ENCODE measurements at places on chromosomes 1 and 21.
A peak's percentile ranks its signal among the peaks of the same experiment; 100 is the strongest.

GRCh38 chr1:214550013-214550856 lies 1.2 kb downstream of the PTPN14 start:
- DNase-seq, result no peak

DNA sequence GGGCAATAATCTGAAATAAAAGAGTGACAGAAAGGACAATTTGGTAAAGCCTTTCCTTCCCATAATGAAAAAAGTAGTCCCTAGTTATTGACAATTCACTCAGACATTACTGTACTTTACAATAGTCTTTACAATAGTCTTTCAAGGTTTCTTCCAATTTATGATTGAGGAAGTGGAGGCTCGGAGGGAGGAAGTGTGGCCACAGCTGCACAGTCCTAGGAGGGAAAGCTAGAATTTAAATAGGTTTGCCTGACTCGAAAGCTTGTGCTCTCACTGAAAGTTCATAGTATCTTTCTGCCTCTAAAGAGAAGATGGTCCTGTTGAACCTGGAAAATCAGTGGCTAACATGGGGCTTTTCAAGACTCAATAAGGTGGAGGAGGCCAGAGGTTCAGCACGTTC lies 203.2 kb downstream of the SDCCAG8 start:
- DNase-seq, result no peak

GRCh38 chr1:192311281-192311680 lies 5.5 kb upstream of the RGS21 start:
- DNase-seq, result peak; percentile 54

DNA sequence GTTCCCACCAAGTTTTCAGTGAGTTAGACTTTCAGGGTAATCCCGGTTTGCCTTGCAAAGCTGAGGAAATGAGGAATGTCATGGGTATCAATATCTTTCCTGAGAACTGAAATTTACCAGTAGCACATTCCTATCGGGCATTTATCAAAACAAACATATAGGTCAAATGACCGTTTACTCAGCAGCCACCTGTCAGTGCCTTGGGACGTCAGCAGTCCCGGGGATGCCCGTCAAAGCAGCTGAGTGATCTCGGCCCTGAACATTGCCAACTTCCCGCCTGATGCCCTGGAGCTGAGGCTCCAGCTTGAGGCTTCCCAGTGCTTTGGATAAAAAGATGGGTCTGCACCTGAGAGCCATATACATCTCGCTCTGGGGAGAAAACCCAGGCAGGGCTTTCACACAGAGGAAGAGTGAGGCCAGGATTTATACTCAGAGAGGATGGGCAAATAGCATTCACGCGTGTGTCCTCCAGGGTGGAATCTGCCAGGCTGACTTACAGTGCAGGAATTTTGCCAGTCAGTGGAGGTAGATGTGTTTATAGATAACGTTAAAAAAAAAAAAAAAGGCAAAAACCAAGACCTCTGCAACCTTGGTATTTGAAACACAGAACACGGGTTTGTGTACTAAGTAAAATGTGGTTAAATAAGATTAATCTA lies 435.7 kb upstream of the VAMP3 start:
- DNase-seq, result peak; percentile 45

- no peak for DNase-seq
Measured at GRCh38 chr1:163115887-163116286, 46.7 kb downstream of the RGS4 start.

DNA sequence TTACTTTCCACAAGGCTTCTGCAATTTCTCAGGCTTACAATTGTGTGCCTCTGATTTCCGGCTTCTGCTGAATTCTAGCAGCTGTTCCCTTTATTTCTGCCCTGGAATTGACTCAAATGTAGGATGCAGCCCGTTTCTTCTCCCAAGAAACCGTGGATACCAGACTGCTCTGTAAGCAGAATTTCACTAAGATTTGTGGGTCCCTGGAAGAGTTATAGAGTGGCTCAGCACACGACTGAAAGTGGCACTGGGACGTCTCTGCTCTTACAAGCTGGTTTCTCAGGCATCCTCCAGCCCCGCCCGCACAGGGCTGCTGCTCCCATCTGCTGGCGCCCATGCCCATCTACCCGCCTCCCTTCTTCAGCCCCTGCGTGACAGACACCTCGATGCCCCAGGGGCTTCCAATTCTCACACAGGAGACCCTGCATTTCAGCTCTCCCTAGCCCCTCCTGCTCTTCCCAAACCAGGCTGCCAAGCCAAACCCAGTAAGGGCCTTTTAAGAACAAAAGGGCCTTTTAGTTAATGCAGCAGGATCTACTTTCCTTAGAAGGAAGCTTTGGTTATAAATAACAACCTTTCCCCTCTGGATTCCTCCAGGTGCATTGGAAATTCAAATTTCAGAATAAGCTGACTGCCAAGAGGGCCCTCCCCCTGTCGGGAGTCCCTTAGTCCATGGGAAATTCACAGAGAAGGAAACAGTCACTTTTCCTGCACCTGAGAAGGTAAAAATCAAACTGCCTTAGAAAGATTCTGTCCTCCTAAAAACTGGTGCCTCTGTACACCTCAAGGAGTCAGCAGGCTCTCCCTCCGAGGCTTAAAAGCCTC lies 45.4 kb upstream of the TENT5B start:
- peak; percentile 53 for DNase-seq

- DNase-seq, result no peak
Measured at GRCh38 chr1:213154056-213154685, 103.1 kb downstream of the RPS6KC1 start.

GRCh38 chr1:168717906-168718891 lies 10.8 kb downstream of the DPT start:
- no peak for DNase-seq

- no peak for DNase-seq
Measured at GRCh38 chr1:53697721-53698383, 41.1 kb downstream of the GLIS1 start.

DNA sequence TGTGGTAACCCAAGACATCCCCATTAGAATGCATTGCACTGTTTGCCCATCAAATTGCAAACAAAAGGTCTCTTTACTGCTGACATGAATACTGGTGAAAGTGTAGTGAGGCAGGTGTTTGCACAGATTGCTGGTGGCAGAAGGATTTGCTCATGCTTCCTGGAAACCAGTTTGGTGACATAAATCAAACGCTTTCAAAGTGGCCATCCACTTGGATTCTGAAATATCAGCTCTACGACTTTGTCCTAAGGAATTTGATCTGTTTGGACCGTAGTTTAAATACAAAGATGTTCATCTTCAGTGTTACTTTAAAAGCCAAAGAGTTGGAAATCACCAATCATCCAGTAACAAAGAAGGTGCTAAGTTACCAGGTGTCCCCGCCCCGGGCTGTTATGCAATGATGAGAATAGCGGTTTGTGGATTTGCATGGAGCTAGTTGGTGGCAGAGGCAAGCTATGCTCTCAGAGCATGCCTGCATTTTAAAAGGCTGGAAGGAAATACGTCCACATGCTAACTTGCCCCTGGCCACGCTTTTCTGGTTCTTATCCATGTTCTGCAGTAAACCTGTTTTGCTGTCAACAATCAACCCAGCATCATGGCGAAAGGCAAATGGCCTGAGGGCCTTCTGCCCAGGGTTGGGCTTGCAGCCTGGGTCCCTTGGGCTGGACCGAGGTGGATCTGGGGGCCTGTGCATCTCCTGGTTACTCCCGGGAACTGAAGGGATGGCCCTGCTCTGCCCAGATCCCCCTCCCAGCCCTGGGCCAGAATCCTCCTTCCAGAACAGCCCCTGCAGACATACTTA lies 49.2 kb downstream of the UMODL1 start:
- DNase-seq, result peak; percentile 98

GRCh38 chr1:170397061-170397460 lies 134.9 kb upstream of the GORAB start:
- no peak for DNase-seq

GRCh38 chr1:216462066-216462775 lies 39.0 kb upstream of the USH2A start:
- DNase-seq, result no peak

DNA sequence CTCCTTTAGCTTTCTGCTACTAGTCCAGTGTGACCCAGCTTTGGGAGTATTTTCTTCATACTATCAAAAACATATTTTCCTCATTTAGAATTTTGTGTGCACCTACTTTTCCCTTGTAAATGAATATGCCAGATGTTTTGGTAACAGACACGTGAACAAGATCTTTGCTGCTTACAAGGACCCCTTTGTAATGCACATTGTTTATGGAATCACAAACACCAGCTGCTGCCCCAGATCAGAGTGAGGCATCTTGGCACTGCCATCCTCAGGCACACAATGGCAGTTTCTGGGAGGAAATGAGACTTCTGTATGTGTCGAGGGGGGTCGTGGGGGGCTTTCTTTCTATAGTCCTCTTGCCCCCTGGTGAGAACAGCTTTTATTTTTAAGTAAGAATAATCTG lies 115.7 kb downstream of the RGL1 start:
- no peak for DNase-seq

- no peak for DNase-seq
Measured at GRCh38 chr1:31633117-31633516, 11.6 kb downstream of the PEF1 start.

GRCh38 chr1:160883581-160884513 lies 1.1 kb downstream of the ITLN1 start:
- no peak for DNase-seq

GRCh38 chr1:203278885-203279406 lies 26.4 kb upstream of the BTG2 start:
- DNase-seq, result no peak

DNA sequence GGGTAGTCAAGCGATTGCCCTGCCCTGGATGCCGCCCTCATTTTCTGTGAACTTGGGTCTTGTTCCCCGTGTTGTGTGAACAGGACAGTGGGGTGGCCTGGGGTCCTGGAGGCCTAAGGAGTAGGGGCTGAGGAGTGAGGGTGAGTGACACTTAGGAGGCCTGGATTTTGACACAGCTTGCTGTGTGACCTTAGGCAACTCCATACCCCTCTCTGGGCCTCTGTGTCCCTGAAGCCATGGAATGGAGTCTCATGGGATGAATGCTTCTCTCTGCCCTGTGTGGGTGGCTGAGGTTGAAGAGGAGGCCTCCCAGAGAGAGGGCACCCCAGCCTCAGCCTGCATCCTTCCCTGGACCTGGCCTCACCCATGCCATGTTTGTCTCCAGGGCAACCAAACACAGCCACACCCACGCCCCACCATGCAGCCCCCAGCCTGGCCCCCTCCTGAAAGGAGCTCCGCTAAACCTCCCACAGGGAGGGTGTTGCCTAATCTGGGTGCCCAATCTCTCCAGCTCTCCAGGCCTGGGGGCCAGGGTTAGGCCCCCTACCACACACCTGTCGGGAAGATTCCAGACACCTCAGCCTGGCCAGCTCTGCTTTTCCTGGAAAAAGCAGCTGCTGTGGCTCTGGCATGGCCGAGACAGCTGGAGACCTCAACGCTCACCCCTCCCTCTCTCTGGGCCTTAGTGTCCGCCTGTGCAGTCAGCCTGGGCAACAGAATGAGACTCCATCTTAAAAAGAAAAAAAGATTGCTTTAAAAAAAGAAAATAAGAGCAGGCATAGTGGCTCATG lies 9.9 kb downstream of the MYOM3 start:
- peak; percentile 20 for DNase-seq

DNA sequence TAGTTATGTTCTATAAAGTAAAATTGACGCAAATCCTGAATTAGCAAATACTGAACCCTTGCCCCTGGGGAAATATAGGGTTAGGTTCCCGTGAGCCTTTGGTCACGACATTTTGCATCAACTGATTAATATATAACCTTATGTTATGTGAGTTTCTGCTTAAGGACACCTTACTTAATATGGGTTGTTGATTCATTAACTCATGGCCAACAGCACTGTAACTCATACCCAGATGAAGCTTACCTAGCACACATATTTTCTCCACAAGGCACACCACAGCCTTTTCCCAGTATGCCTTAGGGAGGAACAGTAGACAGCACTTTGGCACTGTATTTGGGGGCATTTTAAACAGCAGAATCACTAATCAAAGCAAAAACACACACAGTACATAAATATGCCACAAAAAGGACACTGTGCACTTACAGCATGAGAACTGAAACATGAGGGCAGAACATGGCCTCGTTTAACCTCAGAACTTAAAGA lies 15.1 kb downstream of the INAVA start:
- DNase-seq, result no peak

DNA sequence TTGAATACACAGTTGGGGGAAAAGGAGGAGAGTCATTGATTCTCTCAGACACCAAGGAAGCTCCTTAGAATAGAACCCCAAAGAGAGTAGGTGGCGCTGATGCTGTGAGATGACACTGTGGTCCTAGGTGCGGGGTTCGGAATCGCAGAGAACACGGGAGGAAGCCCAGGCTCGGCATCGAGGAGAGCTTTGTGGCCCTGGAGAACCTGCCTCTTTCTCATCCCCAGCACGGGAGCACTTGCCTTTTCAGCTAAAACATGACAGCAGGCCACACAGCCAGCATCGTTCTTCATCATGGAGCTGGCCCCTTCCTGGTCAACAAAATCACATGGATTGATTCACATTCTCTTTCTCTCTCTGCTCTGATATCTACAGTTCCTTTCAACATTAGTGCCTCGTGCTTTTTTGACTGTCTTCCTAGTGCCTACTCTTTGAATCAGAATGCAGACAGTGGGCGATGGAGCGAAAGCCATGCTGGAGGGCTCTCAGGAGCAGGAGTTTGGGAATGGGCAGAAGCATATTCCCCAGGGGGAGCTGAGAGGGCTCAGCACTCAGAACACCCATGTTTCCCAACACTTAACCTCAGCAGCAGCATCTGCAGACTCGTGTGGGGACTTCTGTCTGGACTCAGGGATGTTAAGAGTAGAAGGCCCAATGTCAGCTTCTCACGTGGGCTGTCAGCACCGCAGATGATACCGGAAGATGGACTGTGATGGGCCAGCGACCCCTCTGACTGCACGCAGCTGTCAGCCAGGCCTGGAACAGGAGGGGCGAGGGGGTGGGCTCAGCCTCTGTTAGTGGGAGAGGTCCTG lies 539.4 kb downstream of the KIF26B start:
- no peak for DNase-seq

GRCh38 chr1:220487297-220487820 lies 40.6 kb upstream of the MARK1 start:
- DNase-seq, result peak; percentile 60

All from NCI-H1417 (cell line).